Central memory CD8-positive, alpha-beta T cell (primary cell): ENCODE measurements at places on chromosomes 5 and 9.

DNA sequence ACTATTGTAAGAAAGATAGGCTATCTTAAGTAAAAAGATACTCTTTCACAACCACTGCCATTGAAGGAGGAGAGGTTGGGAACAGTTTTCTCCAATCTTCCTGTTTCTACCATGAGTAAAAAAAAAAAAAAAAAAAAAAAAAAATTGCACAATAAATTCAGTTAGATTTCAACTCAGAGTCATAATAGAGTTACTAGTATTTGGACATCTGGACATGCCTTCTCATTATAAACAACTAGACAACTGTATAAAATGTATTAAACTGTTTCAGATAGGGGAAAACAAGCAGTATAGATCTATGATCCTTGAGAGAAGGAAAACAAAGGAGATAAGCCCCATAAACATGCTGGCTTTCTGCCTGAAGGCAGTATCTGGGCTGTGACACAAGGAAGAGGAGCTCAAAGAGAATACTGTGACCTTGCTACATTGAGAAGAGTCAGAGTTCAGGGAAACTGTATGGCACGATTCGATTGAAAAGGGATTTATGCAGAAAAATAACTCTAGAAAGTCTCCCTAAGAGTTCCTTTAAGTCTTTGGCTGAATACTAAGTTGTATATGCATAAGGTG lies 249.2 kb upstream of the POU5F2 start:
- H3K36me3 ChIP-seq: peaks cover 7% of the 10 kb centered on the region
- H3K4me3 ChIP-seq: no peak overlapping the region
- H3K27me3 ChIP-seq: no peaks in the 10 kb centered on the region
- no peak for DNase-seq
- H3K4me1 ChIP-seq: peaks cover 39% of the 10 kb centered on the region

- DNase-seq: no peak
- H3K36me3 ChIP-seq: peaks cover 6% of the 10 kb centered on the region
- H3K4me1 ChIP-seq: peaks cover 13% of the 10 kb centered on the region
- no peak overlapping the region for H3K4me3 ChIP-seq
- H3K27me3 ChIP-seq: peaks cover 96% of the 10 kb centered on the region
These were observed 8.4 kb downstream of the LMX1B start for GRCh38 chr9:126621919-126622735.

DNA sequence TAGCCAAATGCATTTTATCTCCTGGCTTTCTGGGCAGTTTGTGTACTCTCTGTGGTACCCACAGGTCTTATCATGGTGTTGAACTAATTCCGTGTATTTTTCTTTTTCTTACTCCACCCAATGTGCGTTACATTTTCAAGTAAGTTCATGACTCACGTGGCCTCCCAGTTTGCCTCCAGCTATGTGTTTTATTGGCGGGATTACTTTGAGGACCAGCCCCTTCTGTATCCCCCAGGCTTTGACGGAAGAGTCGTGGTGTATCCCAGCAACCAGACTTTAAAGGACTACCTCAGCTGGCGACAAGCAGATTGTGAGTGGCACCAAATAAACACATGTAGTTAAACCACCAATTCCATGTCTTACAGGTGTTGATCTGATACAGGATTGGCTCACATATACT lies 3.2 kb downstream of the THG1L start:
- no peaks in the 10 kb centered on the region for H3K27me3 ChIP-seq
- no peak overlapping the region for H3K4me3 ChIP-seq
- no peak for DNase-seq
- H3K27ac ChIP-seq: no peak overlapping the region
- peaks cover 15% of the 10 kb centered on the region for H3K36me3 ChIP-seq

- no peak overlapping the region for H3K4me3 ChIP-seq
- no peak for DNase-seq
- H3K27me3 ChIP-seq: peaks cover 44% of the 10 kb centered on the region
These were observed 75.0 kb downstream of the HMHB1 start for GRCh38 chr5:143886651-143887638.

- no peak overlapping the region for H3K4me3 ChIP-seq
- peaks cover 2% of the 10 kb centered on the region for H3K36me3 ChIP-seq
- DNase-seq: no peak
- H3K27me3 ChIP-seq: peaks cover 98% of the 10 kb centered on the region
- peaks cover 5% of the 10 kb centered on the region for H3K4me1 ChIP-seq
- no peak overlapping the region for H3K27ac ChIP-seq
These were observed 13.5 kb upstream of the NKX2-5 start for GRCh38 chr5:173248481-173248880.

DNA sequence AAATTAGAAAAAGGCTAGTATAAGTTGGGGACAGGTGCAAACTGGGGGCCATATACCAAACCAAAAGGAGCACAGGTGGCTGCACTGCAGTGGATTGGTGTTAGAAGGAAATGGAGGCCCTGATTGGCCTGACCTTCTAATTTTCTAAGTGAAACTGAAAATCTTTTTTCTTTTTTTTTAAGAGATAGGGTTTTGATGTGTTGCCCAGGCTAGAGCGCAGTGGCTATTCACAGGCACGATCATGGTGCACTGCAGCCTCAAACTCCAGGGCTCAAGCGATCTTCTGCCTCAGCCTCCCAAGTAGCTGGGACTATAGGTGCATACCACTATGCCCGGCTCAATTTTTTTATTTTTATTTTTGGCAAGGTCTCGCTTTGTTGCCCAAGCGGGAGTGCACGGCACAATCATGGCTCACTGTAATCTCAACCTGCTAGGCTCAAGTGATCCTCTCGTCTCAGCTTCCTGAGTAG lies 9.8 kb upstream of the CCDC69 start:
- H3K4me3 ChIP-seq: no peak overlapping the region
- H3K36me3 ChIP-seq: no peaks in the 10 kb centered on the region
- H3K27me3 ChIP-seq: no peaks in the 10 kb centered on the region
- H3K4me1 ChIP-seq: no peaks in the 10 kb centered on the region
- no peak for DNase-seq

GRCh38 chr5:108862211-108862610 lies 114.5 kb downstream of the FER start:
- DNase-seq: no peak
- no peaks in the 10 kb centered on the region for H3K4me1 ChIP-seq
- no peaks in the 10 kb centered on the region for H3K36me3 ChIP-seq
- no peak overlapping the region for H3K27ac ChIP-seq

GRCh38 chr5:28779161-28779754 lies 1740.9 kb upstream of the CDH9 start:
- no peaks in the 10 kb centered on the region for H3K4me1 ChIP-seq
- H3K4me3 ChIP-seq: no peak overlapping the region

GRCh38 chr5:65213921-65214525 lies 267.7 kb downstream of the ADAMTS6 start:
- H3K4me3 ChIP-seq: no peak overlapping the region
- H3K27me3 ChIP-seq: no peaks in the 10 kb centered on the region
- peaks cover 1% of the 10 kb centered on the region for H3K36me3 ChIP-seq

- no peaks in the 10 kb centered on the region for H3K4me1 ChIP-seq
- H3K36me3 ChIP-seq: no peaks in the 10 kb centered on the region
- H3K4me3 ChIP-seq: no peak overlapping the region
- H3K27ac ChIP-seq: no peak overlapping the region
- no peaks in the 10 kb centered on the region for H3K27me3 ChIP-seq
- no peak for DNase-seq
These were observed 198.5 kb upstream of the FBN2 start for GRCh38 chr5:128736553-128736952.

GRCh38 chr9:113771199-113771598 lies 104.9 kb upstream of the ZNF618 start:
- no peaks in the 10 kb centered on the region for H3K36me3 ChIP-seq
- no peak overlapping the region for H3K4me3 ChIP-seq
- H3K27ac ChIP-seq: no peak overlapping the region

GRCh38 chr5:75243100-75243499 lies 6.4 kb upstream of the ANKRD31 start:
- H3K4me3 ChIP-seq: no peak overlapping the region
- H3K27ac ChIP-seq: no peak overlapping the region
- no peaks in the 10 kb centered on the region for H3K27me3 ChIP-seq
- H3K4me1 ChIP-seq: no peaks in the 10 kb centered on the region
- no peak for DNase-seq
- peaks cover 3% of the 10 kb centered on the region for H3K36me3 ChIP-seq
